ENCODE measurements at places on chromosomes 3 and 15.

GRCh38 chr3:14570089-14570488 lies 29.9 kb upstream of the GRIP2 start:
- no peak for DNase-seq

GRCh38 chr15:66876421-66876730 lies 174.3 kb downstream of the SMAD6 start:
- DNase-seq: no peak

DNA sequence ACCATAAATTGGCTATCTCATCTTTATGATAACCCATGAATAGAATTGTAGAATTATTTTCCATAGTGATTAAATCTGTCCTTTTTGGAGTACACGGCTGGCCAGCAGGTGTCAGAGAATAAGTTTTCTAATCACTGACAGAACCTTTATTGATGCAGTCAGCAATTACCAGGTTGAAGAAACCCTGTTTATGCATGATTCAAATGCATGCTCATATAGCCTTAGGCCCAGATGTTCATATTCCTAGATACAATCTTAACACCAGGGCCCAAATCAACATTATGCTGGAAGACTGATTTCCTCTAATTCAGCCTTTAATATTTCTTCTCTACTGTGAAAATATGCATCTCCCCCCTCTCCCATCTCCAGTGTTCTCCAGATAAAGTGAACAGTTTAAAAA lies 243.5 kb upstream of the DCBLD2 start:
- DNase-seq: no peak

DNA sequence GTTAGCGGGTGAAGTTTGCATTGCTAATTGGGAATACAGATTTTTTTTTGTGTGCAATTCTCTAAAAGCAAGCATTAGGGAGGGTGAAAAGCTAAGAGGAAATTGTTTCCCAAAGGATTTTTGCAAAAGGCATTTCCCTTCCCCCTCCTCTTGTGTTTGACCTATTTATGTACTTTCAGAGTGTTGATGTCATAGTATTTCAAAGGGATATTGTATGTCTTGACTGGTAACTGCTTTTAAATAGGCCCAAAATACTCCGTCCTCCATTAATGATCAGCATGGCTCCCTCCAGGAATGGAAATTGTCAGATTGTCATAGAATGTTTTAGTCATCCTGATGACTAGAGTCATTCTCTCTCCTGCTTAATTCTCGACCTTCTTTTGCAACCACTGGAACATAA lies 32.4 kb downstream of the TRIM71 start:
- peak; percentile 14 for DNase-seq

GRCh38 chr15:40108061-40108854 lies 421 bp downstream of the BMF start:
- DNase-seq: peak; percentile 67

GRCh38 chr15:56919609-56920366 lies 1.3 kb downstream of the TCF12 start:
- DNase-seq: peak; percentile 36

DNA sequence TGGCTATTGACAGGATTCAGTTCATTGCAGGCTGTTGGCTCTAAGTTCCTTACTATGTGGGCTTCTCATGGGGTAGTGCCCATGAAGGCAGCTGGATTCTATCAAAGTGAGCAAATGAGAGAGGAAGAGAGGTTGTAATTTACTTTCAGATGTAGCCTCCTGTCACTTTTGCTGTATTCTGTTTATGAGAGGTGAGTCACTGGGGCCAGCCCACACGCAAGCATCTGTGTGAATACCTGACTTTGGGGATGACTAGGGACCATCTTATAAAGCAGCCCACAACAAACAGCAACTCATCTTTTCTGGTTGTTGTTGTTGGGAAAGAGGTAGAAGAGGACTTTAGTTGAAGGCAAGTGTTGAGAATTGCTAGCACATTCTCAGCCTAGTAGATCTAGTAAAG lies 506.3 kb upstream of the GRM7 start:
- DNase-seq: no peak

GRCh38 chr15:93485438-93486327 lies 396.7 kb upstream of the RGMA start:
- no peak for DNase-seq

GRCh38 chr3:157261000-157261399 lies 101.1 kb upstream of the CCNL1 start:
- peak; percentile 70 for DNase-seq

- DNase-seq: no peak
These were observed 49.4 kb upstream of the RPL32 start for GRCh38 chr3:12890610-12891390.

DNA sequence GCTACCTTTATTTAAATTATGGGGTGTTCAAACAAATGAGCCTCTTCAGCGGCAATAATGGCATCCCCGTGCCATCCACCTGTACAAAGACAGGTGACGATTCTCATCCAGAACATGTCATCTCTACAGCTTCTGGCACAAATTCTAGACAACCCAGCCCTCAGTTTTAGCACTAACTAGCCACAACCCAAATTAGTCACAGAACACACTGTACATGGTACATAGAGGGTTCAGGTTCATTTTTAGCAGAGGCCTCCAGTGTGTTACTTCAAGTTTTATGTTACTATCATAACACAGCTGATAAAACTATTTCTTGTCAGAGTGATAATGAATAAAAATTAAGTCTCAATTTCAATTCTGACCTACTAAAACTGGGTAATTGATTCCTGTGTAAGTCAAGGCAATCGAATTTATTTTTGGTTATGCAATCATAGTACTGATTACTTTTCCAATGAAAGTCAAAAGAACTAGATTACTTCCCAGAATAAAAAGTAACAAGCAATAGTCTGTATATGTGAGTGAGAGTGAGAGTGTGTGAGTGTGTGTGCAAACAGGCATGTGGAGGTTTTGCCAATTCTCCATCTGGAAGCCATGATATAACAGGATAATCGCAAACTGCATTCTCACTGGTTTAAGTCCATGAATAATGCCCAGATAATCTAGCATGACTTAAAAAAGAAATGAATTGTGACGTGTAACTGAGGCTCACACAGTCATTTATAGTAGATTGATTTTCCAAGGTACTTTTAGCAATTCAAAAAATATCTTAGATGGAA lies 37.4 kb downstream of the SHQ1 start:
- peak; percentile 15 for DNase-seq

DNA sequence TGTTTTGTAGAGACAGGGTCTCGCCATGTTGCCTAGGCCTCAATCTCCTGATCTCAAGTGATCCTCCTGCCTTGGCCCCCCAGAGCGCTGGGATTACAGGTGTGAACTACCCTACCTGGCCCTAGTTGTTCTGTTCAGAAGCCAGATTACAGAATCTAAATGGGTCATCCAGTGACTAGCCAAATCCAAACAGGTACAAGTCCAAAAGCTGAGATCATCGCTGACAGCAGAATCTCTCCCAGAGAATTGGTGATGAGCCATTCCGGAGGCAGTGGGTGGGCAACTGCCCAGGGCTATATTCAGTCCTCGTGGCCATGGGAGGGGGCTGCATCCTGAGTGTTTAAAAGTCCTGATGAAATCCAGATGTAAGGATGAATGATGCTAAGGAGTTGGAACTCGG lies 47.5 kb upstream of the SEMA4B start:
- DNase-seq: no peak

DNA sequence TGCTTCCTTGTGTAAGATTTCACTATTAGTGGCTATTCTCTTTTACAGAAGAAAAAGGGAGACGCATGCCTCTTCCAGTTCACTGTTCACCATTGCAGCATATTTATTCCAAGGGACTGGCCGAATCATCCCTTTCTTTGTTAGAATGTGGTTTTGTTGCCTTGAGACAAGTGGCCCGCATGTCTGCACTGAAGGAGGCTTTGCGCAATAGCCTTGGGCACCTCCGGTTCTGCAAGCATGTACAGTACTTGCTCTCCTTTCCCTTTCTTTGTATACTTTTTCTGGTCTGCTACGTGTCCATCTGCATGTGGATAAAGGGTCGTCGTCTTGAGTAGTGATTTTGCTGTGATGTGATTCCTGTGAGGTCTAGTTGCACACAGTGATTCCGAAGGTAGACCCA lies 43.0 kb downstream of the FLNB start:
- DNase-seq: peak; percentile 93

DNA sequence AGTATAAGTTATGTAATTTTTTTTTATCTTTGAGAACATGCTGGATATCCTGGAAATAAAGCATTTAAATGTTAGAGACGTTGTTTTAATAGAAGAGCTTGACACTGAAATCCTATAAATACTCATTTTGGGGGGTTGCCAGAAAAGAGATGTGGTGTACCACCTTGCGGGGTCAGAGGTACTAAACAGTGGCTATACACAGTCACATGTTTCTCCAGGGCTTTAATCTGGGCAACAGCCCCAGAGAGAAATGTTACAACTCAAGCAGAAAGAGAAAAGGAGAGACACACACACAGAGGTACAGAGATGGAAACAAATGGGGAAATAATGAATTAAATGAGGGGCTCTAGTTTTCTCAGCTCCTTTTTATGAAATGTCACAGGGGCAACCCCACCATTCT lies 113.8 kb downstream of the SENP2 start:
- DNase-seq: no peak

DNA sequence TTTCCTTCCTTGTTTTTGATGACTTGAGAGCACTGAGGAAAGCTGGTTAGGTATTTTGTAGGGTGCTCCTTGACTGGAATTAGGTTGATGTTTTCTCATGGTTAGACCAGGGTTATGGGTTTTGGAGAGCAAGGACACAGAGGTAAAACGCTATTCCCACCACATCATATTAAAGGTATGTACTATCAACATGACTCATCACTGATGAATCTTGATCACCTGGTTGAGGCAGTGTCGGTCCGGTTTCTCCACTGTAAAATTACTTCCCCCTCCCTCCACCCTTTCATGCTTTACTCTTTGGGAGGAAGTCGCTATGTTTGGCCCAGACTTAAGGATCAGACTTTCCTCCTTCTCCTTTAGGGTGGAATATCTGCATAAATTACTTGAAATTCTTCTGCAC lies 201.6 kb downstream of the EDEM1 start:
- DNase-seq: no peak

All from cardiac fibroblast (primary cell).